CD8-positive, alpha-beta T cell (primary cell): ENCODE measurements at places on chromosomes 1 and 21.

DNA sequence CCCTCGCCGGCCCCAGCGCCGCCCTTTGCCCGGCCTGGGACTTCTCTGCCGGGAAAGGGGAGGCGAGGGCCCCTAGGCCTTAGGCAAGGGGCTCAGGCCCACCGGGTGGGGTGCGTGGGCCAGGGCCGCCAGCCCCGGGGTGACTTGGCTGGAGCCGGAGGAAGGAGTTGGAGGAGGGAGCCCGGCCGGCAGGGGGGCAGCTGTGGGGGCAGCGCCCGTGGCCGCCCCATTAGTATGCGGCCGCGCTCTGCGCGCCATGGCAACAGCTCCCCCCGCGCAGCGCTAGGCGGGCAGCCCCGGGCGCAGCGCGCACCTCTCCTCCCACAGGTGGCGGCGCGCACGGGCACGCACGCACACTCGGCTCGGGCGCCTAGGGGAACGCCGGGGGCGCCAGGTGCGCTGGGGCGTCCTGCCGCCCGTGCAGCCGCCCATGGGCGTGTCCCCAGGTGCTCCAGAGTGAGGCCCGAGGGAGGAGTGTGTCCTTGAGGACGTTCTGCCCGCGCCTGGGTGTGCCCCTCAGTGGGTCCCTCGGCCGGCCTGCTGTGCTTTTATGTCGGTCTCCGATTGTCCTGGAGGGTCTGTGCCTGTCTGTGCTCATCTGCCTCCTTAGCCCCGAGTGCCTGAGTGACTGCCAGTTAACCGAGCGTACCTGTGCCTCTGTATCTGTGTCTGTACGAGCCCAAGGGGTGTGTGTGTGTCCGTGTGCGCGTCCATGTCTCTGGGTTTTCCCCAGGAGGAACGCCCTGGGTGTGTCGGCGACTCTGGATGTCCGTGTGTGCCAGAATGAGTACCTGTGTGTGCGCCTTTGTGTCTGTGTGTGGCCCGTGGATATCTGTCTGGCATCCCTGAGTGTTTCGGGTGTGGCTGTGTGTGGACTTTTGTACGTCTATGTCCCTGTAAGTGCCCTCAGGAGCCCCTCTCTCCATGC is 38.2 kb upstream of the WASF2 start:
- DNase-seq, result peak; percentile 70

DNA sequence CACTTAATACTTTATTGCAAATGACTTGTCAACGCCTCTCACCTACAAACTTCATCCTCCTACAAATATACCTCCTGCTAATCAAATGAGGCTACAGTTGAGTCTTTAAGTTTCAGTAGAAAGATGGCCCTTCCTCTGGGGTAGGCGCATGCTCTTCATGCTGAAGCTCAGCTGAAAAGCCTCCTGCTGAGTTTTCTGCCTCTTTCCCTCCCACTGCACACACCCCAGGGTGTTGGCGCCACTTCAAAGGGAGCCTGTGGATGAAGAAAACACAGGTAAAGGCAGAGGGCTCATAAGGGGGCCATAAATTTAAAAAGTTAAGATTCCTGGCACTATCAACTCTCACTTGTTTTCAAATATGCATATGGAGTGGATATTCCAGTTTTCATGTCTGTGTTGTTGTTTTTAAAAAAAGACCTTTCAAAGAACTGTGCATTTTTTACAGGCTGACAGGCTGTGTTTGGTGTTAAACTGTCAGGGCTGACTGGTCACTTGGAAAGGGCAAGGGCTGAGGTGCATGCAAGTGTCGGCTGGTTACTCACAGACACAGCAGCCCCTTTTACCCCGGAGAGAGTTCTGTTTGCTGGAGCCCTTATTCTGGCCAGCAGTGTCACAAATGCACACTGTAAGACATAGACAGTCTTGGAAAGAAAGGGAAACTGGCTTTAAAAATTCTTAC is 42.9 kb upstream of the LGALS8 start:
- DNase-seq, result no peak

DNA sequence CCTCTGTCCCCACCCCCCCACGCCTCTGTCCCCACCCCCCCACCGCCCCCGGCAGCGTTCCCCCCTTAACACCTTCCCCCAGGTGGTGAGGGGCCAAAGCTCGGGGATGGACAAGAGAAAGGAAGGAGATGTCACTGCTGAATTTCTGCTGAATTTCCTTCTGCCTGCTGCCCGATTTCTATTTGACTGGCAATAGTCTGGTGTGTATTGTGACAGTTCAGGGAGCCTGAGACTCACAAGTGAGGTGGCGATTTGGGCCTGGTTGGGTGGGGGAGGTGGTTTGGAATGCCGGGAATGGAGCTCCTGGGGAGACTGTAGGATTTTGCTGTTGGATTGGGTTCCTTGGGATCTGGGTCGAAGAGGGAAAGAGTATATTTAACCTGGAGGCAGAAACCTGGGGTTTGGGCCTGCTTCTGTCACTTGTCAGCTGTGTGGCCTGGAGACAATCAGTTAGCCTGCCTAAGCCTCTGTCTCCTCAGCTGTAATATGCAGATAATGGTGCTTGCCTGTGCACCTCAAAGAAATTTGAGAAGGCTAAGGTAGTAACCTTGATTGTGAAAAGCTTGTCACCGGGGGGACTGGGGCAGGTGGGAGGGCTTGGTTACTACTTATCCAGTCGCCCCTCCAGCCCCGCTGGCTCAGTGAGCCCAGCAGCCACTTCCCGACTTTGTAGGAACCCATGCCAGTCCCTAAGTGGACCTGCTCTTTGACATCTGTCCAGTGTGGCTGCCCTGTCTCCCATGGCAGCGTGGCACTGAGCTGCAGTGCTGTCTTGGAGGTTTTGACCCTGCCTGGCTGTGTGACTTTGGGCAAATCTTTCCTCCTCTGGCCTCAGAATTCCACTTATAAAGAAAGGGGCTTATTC is 7.7 kb upstream of the LMNA start:
- no peak for DNase-seq

DNA sequence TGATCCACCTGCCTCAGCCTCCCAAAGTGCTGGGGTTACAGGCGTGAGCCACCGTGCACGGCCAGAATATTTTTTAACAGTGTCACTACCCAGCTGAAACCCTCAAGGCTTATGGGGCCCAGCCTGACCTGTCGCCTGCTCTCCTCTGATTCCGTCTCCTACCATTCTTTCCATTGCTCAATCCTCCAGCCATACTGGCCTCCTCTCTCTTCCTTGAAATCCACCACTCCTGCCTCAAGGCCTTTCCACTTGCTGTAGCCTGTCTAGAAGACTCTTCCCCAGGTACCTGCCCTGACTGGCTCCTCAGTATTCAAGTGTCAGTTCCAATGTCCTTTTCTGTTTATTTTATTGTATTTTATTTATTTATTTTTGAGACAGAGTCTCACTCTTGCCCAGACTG is 53.9 kb downstream of the YARS1 start:
- DNase-seq, result no peak

DNA sequence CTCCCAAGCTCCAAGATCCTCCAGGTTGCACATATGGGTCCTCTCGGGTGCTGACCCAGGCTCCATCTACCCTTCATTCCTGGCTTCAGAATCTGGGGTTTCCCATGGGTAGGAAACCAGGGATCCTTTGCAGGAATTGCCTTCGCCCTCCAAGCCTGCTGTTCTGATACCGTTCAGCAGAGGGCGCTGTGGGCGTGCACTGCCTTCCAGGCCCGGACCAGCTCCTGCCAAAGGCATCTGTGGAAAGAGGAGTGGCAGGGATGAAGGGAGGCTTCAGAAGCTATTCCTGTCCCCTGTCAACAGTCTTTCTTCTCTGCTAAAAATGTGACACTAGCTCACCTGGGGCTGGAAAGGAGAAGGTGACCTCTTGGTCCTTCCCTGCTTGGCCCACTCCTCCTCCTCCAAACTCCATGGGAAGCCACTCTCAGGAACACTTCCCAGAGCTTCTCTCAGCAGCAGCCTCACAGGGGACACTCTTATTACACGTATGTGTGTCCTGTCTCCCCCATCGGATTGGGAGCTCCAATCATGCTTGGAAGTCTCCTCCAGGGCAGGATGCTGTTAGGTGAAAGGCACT is 71.2 kb downstream of the VWA5B1 start:
- DNase-seq, result no peak

DNA sequence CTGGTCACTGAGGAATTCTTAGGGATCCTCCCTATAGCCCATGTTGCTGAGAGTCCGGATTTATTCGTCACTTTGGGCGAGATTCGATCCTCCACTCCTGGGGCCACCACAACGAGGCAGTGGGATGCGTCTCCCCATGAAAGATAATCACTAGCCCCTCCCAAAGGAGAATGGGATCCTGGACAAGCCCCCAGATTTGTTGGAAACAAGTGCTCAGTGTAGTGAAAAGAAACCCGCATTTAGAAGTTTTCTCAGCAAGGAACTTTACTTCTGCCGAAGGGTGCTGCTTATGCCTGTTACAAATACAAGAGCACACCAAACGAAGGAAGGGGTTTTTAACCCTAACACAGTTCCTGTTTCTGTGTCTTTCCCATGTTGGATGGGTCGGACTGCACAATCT is 83.3 kb downstream of the ZFYVE9 start:
- DNase-seq, result no peak

DNA sequence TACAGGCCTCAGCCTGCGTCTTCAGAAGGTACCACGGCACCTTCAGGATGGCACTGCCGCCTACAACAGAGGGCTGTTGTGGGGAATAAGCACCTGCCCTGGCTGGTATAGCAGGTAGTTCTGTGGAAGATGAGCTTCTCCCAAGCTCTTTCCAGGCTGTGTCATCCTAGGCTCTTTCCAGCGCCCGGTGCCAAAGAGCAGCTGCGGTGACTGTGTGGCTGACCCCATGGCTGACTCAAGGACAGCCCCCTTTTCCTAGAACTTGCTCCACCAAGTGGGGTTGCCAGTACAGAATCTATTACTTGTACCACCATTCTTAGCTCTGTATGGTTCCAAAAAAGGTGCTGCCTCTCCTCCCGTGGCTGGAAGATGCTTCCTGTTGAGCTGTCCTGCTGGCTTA is 21.9 kb upstream of the EVA1B start:
- no peak for DNase-seq
